ENCODE measurements at places on chromosomes 3 and 15. TPM values are rescaled to one million over a fixed set of nuclear protein-coding genes. Genes with fewer than 3 reads are reported as not detected.

LCTL gene
- total RNA-seq, result not detected

MOBP gene
- not detected for total RNA-seq

DUOXA2 gene
- not detected for total RNA-seq

HESX1 gene
- 0.55 TPM for total RNA-seq

C3orf52 gene
- 3.6 TPM for total RNA-seq

MRPL3 gene
- 171 TPM for total RNA-seq

SKOR1 gene
- total RNA-seq, result not detected

STAC gene
- total RNA-seq, result 4.9 TPM

CTDSPL gene
- total RNA-seq, result 39.4 TPM

ZNF80 gene
- total RNA-seq, result not detected

HIGD2B gene
- not detected for total RNA-seq

CCR9 gene
- not detected for total RNA-seq

KLHL40 gene
- not detected for total RNA-seq

Measured in hair follicular keratinocyte (primary cell).